Retinal pigment epithelial cell (primary cell): ENCODE measurements at places on chromosomes 3 and 15.

- peak; percentile 69 for DNase-seq
Measured at GRCh38 chr3:106609666-106610301, 741.0 kb upstream of the CBLB start.

GRCh38 chr3:121072133-121072532 is 164.1 kb downstream of the STXBP5L start:
- DNase-seq: no peak

- DNase-seq: peak; percentile 3
Measured at GRCh38 chr3:104279617-104280016, 1087.1 kb upstream of the ALCAM start.

GRCh38 chr3:119538772-119539171 is 20.6 kb downstream of the CD80 start:
- DNase-seq: no peak

DNA sequence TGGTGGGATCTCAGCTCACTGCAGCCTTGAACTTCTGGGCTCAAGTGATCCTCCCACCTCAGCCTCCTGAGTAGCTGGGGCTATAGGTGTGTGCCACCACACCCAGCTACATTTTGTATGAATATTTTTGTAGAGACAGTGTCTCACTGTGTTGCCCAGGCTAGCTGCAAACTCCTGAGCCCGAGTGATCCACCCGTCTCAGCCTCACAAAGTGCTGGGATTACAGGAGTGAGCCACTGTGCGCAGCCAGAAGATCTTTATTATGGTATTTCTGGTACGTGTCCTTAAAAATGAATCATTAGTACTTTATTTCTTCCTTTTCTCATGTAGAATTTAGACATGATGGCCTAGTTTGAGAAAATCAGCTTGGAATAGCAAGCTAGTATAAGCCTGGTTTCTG is 153.3 kb downstream of the BCHE start:
- DNase-seq: no peak

DNA sequence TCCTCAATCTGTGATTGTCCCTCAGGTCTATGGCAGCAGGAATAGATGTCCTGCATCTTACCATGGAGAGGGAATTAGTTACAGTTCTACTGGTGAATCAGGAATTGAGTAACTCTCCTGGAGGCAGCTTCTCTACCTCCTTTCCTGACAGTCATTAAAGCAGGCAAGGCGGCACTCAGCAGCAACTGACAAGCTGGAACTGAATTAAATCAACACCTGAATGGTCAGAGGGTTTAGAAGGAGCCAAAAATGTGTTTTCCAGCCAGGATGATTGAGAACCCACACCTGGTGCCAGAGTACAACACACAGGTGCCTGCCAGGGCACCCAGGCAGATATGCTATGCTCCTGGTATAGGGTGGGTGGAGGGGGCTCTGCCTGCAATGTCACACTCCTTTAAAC is 43.1 kb upstream of the TIPARP start:
- no peak for DNase-seq

- DNase-seq: no peak
Measured at GRCh38 chr3:18745472-18745871, 320.3 kb upstream of the SATB1 start.

GRCh38 chr3:57120040-57120439 is 45.1 kb downstream of the IL17RD start:
- DNase-seq: no peak

DNA sequence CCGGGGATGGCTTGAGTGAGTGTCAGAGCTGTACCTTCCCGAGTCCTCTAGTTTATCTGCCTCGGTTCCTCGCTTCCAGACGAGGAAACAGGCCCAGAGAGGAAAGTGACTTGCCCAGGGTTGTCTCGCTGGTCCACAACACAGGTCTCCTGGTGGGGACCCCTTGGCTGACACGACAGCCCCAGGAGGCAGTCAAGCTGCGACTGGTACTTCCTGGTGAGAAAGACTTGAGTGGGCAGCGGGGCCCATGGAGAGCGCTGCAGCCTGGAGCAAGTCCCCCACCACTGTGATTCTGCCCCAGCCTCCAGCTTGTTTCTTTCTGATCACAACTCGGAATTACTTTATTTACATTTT is 600 bp upstream of the CHRNA5 start:
- DNase-seq: no peak

GRCh38 chr15:31262901-31263671 is 63.5 kb upstream of the KLF13 start:
- peak; percentile 8 for DNase-seq

- no peak for DNase-seq
Measured at GRCh38 chr3:176951144-176951543, 246.1 kb downstream of the TBL1XR1 start.
